ENCODE measurements at places on chromosomes 12 and 14.

- DNase-seq = no peak
Measured at GRCh38 chr14:96121660-96122395, 82.7 kb downstream of the C14orf132 start.

DNA sequence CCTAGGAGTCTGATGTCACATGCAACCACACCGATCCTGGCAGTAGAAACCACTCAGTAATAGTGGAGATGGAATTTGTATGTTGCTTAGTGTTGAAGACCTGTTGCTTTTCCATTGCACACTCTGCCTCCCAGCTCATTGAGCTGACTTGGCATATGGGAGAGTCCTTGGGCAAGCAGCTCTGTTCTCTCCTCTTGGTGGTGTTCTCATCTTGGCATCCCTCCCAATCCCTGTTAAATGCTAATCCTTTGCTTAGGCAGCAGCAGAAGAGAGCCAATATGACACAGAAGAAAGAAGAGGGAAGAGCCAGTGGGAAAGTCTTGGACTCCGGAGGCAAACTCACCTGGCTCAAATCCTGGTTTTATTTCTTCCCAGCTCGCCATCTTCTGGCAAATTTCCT is 178.0 kb upstream of the CAND1 start:
- DNase-seq = no peak

GRCh38 chr12:50055831-50056638 is 1.4 kb upstream of the ASIC1 start:
- peak; percentile 56 for DNase-seq

DNA sequence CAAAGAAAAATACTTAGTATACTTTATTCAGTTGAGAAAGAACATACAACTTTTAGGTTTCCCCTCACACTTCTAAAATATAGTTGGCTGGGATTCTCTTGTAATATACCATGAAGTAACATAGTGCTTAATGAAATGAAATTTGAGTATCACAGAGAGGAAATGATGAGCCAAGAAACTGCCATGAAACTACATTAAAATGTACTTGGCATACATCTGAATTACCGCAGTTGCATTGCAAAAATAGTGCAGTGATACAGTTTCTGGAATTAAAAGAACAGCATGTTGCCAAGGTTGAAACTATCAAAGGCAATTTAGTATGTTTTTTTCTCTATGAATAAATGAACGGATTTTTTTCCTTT is 389.2 kb downstream of the TMEM117 start:
- no peak for DNase-seq

- no peak for DNase-seq
Measured at GRCh38 chr12:89893972-89894706, 185.5 kb upstream of the ATP2B1 start.

DNA sequence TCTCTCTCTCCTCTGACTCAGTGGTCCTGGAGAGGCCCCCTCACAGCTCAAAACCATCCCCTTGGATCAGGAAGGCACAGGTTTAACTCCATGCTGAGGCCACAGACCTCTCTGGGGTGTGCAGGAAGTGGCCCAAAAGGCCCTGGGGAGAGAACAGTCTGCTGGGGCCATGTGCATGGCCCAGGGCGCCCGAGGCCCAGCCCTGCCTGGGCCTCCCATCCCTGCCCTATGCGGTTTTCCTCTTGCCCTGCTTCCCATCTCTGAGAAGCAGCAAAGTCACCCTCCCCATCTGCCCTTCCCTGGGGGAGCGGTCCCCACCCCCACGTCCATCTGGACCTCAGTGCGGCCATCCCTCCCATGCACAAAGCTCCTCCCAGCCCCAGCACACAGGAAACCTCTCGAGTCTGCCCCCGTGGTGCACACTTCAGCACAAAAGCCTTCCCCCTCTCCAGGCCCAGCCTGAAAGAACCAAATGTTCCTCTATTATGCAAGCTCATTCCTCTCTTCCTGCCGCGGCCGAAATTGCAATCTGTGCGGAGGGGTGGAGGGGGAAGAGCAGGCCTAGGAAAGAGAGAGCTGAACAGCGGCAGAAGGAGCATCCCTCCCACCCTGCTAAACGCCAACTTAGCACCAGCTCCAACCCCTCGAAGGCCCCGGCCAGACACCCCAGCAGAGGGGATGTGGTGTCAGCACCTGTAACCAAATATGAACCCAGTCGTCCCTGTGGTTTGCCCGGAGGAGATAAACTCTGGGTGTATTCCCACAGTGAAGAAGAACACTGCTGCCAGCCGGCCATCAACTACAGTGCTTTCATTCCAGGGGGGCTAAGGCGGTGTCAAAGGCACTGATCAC is 108.5 kb downstream of the SCARB1 start:
- no peak for DNase-seq
